ENCODE measurements at places on chromosomes 6 and 20.

DNA sequence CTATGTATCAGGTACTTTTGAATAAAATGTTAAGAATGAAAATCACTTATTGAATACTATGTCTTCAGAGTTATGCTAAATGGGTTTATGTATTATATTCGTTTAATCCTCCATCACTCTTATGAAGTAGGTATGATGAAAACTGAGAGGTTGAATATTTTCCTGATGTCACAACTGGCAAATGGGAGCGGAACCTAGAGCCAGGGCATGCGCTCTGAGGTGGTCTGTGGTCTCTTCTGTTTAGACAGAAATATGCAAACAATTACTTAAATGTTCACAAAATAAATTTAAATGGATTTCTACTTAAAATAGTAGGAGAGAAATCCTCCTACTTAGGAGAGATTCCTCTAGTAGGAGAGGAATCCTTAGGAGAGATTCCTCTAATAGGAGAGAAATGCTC lies 21.3 kb upstream of the UTRN start:
- DNase-seq = no peak

GRCh38 chr20:41182296-41183212 lies 45.2 kb downstream of the PLCG1 start:
- no peak for DNase-seq

GRCh38 chr6:146265056-146265455 lies 236.2 kb downstream of the GRM1 start:
- DNase-seq = no peak

DNA sequence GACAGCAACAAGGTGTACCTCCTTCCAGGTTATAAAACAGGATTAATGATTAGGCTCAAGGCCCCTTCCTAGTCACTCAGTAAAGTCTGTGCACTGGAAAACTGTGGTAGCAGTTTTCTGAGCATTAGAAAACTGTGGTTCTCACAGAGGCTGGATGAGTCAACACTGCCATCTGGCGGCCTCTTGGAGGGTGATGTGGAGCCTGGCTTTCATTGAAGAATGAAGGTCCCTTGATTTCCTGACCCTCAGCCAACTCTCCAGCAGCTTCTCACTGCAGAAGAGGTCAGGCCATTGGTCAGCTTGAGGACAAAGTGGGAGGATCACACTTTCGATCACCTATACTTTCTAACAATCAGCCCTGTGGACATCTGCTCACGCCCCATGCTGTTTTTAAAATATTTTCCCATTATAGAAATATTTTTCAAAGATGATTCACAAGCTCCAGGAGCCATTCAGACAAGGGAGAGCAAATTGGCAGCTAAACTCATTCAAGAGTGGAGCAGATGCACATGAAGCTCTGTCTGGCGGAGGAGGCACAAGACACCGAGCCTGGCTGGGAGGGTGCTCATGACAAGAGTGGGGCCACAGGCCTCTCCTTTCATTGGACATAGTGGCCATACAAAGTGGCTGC lies 23.2 kb downstream of the PSMB1 start:
- DNase-seq = peak; percentile 41

DNA sequence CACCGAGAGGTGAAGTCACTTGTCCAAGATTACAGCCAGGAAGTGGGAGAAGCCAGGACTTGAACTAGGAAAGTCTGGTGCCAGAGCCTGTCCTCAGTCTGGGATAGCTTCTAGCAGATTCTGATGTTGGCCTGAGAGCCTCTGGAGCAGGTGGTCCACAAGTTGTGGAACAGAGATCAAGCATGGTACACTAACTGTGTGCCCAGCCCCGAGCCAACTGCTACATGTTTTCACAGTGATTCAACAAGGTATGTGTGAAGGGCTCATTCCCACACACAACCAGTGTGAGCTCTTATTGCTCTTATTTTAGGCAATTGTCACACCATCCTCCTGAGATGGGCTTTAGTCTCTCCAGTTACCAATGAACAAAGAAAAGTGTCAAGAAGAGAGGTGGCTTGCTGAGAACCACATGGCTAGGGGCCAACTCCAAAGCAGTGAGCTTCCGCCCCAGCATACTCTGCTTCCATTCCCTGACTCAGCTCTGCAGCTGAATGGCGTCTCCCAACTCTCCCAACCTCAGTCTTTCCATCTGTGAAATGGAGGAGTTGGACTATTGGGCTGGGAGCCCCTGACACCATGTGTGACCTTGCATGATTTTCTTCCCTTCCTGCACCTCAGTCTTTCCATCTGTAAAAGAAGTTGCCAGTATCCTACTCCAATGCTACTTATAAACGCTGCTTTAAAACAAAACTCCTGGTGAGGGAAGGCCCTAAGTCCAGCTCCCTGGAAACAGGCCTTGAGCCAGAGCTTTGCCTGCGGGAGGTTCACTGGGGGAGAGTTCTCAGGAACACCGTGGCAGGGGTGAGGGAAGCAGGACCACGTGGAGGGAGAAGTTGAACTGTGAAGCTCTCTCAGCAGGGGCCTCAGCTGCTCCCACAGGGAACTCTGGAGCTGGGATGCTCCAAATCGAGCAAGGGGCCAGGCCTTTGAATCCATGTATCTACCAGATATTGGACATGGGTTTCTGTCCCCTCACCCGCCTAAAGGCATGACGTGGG lies 40.9 kb downstream of the CDH22 start:
- DNase-seq = no peak

DNA sequence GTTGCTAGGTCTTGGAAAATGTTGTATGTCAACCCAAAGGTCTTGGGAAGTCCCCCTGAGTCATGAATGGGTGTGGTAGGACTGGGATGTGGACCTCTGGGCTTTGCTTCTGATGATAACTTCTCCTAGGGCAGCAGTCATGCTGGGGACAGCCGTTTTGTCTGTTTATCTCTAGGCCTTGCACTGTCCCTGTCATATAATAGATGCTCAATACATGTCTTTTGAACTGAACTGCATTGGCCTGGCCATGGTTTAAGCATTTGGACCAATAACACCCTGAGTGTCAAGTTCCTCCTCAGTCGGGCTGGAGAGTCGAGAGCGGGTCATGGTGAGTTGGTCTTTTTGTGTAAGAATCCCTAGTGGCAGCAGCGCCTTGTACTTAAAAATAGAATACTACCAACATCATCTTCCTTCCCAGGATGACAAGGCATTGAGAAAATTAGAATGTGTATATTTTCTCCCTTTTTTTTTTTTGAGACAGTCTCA lies 43.1 kb downstream of the E2F3 start:
- DNase-seq = no peak

DNA sequence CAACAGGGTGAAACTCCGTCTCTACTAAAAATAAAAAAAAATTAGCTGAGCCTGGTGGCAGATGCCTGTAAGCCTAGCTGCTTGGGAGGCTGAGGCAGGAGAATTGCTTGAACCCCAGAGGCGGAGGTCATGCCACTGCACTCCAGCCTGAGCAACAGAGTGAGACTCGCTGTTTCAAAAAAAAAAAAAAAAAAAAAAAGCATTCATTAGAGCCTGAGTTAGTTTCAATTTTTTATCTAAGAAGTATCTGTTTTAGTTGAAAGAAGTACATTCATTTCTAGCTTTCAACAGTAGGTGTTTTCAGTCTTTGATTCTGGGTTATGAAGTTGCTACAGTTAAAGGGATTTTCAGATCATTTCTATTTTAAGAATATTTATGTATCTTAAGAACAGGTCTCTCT lies 42.2 kb downstream of the ZNF292 start:
- no peak for DNase-seq

DNA sequence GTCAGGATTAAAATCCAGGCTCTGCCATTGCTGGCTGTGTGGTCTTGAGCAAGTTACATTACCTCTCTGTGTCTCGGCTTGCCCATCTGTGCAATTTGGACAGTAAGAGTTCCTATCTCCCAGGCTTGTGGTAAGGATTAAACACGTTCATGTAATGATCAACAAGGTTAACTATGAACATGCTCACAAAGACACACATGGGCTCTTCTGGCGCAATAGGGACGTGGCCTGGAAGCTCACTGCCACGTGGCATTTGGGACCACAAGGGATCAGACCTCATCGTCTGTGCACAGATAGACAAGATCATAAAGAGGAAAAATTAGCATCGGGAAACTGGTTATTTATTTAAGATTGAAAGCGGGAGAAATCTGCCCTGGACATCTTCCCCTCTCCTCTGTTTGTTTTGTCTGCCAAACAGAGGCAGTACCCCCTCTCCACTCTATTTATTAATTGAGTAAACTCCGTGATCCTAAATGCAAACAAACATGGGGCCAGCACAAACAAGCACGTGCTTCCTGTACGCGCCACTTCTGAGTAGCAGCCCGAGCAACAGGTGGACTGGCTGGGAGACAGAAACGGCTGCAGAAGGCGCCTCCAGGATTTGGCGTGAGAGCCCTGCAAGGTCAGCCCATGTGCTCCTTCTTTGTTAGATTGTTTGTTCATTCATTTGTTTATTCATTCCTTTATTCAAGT lies 95.0 kb downstream of the CDH26 start:
- DNase-seq = no peak

DNA sequence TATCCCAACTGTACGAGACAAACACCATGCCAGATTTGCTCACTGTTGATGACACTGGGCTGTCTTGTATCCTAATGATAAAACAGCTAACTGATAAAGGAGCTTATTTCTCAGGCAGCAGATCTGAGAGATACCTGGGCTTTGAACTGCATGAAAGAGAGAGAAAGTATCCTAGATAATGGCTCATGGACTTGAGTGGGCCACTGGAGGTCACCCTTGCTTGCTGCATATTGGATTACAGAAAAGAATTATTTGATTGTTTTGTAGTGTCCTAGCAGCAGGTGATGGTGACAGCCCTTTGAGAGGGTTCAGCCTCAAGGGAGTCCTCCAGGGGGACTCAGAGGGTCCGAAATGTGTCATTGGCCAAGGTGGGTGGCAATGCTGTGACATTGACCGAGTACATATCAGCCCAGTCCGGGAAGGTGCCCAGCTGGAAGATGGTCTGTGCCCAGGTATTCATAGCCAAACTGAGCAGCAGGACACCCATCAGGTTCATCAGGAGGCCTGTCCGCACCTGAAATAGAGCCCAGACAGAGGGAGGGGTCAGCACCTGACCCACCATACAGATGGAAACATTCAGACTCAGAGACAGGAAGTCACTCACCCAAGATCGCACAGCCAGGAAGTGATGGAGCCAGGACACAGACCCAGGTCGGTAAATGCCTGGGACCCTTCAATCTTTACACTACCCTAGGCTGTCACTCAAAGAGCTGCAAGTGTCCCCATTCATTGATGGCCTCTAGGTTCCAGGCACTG lies 9.4 kb upstream of the OCSTAMP start:
- DNase-seq = no peak

GRCh38 chr20:46588532-46589511 lies 38.4 kb upstream of the OCSTAMP start:
- no peak for DNase-seq

DNA sequence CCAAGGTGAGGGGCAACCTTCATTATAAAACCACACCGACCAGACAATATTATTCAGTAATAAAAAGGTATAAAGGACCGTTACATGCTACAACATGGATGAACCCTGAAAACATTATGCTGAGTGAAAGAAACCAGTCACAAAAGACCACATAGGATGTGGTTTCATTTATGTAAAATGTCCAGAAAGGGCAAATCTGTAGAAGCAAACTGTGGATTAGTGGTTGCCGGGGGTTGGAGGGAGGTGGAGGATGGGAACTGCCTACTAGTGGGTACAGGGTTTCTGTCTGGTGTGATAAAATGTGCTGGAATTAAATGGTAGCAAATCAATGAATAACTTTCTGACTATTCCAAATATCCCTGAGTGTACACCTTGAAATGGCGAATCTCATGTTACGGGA lies 10.2 kb upstream of the PRND start:
- no peak for DNase-seq

DNA sequence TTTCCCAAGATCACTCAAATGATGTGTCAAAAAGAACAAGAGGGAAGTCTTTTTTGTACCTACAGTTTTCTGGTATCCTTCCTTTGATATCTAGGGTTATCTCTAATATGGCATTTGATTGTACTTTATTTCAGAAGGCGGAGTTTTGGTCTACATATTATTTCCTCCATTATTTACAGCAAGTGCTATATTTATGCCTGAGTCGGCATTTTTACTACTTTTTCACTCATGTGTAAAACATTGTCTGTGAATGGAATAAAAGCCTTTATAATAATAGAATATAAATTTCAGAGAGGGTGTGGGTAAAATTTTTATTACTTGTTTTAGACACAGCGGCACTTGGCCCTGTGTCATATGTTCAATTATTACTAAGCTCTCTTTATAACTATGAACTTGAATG lies 398.4 kb downstream of the BCKDHB start:
- no peak for DNase-seq

GRCh38 chr6:45667300-45667699 lies 289.6 kb upstream of the SUPT3H start:
- no peak for DNase-seq

DNA sequence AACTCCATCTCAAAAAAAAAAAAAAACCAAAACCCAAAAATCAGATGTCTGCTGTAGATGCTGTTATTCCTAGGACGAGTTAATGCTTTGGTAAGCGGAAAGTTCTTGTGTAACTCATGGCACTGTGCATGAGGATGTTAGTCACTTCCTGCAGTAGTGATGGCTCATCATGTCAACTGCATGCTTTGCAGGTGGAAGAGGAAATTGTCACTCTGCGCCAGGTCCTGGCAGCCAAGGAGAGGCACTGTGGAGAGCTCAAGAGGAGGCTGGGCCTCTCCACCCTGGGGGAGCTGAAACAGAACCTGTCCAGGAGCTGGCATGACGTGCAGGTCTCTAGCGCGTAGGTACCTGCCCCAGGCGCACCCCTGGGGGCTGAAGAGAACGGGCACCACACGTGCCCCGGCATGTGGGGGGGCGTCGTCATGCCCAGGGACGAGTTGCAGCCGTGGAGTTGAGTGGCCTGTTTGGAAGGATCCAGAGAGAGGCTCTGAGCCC lies 8.5 kb downstream of the TPD52L2 start:
- peak; percentile 63 for DNase-seq

DNA sequence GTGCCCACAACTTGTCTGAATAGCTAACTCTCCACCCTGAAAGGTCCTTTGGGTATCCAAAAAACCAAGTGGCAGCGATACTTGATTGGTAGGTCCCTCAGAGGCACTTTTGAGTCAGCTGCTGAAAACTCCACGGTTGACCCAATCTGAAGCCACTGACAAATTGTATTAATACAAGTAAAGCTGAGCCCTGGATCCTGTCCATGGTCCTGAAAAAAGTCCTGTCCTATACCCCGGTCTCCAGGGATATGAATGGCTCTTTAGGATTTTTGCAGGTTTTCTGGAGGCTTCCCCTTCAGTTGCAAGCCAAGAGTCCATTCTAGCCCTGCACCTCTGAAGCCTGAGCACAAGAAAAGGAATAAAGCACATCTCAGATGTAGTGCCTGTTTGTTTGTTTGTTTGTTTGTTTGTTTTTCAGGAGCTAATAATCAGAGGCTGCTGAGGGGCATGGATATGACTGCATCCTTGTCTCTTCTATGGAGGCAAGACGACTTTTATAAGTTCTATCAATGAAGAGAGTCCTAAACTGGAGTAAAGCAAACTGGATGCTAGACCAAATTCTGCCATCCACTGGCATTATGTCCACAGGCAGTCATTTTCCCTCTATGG lies 1.7 kb upstream of the SLC12A5 start:
- DNase-seq = peak; percentile 30

GRCh38 chr20:47821481-47822100 lies 36.3 kb upstream of the SULF2 start:
- no peak for DNase-seq

- no peak for DNase-seq
Observed at GRCh38 chr20:2858591-2858990, 14.7 kb upstream of the PTPRA start.
